Glutamatergic neuron (in vitro differentiated cells): ENCODE measurements at places on chromosomes 16 and 17.

DNA sequence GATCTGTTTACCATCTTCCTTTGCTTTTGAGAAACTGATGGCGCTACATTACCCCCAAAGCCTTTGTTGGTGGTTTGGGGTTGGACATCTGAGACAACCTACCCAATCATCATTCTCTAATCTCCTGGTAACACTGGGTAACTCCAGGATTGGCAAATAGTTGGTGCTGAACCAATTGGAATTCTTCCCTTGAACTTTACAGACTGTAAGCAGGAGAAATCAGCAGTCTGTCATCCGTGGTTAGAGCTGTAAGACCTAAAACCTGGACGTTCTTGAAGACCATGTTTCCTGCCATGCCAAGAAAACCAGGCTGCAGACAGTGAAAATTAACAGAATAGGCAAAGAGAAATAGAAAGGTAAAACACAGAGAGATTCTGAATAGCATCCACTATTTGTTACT is 398.8 kb upstream of the SALL1 start:
- no peak for DNase-seq

DNA sequence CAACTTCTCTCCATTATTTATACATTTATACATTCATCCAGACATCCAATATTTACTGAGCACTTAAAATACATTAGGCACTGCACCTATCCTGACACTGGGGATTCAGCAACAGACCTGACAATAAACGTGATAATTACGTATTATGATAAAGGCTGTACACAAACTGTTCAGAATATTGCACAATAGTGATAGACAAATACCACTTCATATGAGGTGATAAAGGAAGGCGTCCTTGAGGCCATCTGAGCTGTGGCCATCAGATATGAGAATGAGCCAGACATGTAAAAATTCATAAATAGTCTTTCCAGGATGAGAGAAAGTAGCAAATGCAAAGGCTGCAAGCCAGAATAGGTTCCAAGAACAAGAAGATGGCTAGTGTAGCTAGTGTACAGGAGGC is 8.6 kb downstream of the USP32 start:
- DNase-seq, result no peak

GRCh38 chr17:73261617-73261951 is at the start of gene CPSF4L:
Gene CPSF4L (minus strand): TSS chr17:73261880. CDS start chr17:73261818, 62 bp downstream.
- DNase-seq, result no peak

- no peak for DNase-seq
These were observed 23.9 kb upstream of the C1QTNF8 start for GRCh38 chr16:1119766-1120576.

- DNase-seq, result no peak
These were observed 49.4 kb downstream of the RABEP1 start for GRCh38 chr17:5331506-5331905.

DNA sequence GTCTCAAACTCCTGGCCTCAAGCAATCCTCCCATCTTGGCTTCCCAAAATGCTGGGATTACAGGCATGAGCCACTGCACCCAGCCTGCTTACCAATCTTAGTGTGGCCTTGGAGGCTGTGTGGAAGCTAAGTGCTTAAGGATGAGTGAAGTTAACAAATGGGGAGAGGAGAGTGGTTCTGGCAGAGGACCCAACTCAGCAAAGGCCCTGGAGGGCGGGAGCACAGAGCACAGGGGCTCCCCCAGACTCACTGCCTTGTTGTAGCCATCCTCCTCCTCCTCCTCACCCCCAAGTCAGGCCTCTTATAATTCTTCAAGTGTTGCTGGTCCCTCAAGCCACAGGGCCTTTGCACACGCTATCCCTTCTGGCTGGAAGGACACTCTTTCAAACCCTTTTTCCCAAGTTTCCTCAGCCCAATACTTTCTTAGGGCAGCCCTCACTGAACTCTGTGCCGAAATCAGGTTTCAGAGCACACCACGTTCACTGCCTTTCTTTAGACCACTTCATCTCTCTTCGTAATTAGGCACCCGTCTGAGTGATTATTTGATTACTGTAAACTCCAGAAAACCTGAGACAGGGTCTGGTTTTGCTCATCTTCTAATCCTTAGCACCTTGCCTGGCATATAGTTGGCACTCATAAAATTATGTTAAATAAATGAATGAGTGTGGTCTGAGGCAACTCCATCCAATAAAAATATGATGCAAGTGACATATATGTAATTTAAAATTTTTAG is 23.4 kb downstream of the NGFR start:
- DNase-seq, result no peak

DNA sequence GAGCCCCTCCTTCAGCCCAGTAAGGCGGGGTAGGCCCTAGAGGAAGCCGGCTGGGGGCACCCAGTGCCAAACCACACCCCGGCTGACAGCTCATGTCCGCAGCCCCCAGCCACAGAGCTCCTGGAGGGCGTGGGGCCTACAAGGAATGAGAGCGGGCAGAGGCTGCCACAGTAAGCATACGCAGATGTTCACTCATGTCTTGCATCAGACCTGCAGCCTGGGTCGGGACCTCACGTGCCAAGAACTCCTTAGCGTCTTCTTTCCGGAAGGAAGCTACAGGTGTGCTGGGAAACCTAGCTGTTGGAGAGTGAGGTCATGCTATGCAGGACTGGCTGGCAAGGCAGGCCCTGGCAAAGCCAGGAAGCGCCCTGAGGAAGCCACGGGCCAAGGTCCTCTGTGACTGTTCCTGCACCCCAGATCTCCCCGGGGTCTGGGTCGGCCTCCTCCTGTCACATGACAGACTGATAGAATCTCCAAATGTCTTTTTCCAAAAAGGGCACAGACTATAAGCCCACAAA is 1.6 kb downstream of the ZNF598 start:
- DNase-seq, result no peak

- DNase-seq, result no peak
These were observed 26.4 kb downstream of the NMT1 start for GRCh38 chr17:45087504-45087975.

DNA sequence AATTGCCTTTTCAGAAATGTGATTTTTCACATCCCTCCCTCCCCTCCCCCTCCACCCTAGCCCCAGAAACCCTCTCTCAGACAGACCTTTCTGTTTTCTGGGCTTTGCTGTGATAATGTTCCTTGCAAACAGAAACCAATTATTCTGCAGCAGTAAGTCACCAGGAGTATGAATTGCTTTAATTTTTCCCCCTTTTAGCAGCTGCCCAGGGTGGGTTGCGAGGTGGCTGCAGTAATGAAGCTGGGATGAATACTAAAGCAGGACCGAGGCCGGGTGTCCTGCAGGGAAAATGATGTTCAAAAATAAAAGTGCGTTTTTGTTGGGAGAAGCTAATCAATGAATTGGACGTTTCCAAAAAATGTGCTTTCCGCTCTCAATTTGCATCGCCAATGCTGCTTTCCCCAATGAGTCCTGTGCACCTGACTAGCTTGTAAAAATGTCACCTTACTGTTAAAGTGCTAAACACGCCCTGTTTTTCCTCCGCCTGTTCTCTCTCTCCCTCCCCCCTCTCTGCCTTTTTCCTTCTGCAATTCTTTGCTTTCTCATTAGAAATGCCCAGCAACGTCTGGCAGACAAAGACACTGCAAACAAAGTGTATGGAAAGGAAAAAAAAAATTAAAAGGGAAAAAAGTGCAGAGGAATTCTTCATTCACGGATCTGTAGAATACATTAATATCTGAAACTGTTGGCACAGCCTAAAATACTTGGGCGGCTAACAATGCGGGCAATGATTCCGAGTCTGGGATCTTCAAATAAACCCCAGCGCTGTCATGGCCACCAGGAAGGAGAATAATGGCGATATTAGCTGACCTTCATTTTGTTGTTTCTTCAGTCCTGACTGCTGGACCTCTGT is 244.1 kb downstream of the STX8 start:
- no peak for DNase-seq

- DNase-seq, result no peak
These were observed 10.1 kb downstream of the CA10 start for GRCh38 chr17:52148288-52148968.

- no peak for DNase-seq
These were observed 6.9 kb downstream of the HOXB4 start for GRCh38 chr17:48571024-48571818.

GRCh38 chr17:44389281-44389680 is at the start of gene ITGA2B:
Gene ITGA2B (minus strand): TSS chr17:44389649. CDS start chr17:44389473, 176 bp downstream.
- DNase-seq, result no peak

DNA sequence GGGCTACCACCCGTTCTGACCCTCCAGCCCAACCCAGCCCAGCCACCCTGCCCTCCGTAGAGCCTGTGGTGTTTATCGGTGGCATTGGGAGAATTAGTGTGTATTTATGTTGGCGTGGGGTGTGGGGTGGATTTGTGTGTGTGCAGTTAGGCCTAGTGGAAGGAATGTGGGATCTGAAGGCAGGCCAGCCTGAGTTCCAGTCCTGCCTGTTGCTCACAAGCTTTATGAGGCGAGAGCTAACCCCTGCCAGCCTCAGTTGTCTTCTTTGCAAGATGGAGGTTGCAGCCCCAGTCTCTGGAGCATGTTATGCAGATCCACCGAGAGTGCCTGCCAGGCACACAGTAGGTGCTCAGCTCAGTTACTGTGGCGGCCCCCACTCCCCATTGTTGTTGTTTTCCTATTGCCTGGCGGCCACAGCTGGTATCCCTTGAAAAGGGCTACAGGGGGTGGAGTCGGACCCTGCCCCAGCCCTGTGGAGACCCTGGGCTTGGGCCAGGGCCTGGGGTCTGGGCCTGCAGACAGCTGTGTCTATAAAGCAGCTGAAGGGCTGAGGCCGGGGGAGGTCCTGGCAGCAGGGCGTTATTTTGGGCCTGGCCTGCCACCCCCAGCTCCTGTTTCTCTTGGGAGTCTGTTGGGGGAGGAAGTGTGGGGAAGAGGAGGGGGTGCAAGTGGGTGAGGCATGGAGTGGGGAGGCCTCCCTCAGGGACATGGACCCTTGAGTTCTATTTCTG is 5.1 kb downstream of the ERBB2 start:
- DNase-seq, result no peak

- no peak for DNase-seq
These were observed 33.0 kb upstream of the TMEM97 start for GRCh38 chr17:28285965-28286364.

GRCh38 chr17:35235917-35236316 is 7.0 kb upstream of the SLFN5 start:
- no peak for DNase-seq

DNA sequence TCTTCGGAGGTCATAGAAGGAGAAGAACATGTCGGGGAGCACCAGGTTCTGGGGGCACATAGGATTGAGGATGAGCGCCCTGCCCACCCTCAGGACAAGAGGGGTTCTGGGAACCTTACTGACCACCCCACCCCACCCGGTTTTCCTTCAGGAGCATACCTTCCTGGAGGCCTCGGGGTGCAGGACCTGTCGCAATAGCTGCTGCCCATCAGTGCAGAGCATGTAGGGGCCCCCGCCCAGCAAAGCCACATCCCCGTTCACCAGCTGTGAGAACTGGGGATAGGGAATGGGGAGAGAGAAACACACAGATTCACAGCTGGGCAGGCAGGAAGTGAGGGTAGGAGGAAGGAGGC is 2.1 kb downstream of the ESRP2 start:
- no peak for DNase-seq

GRCh38 chr16:64150193-64150592 is 971.7 kb downstream of the CDH11 start:
- no peak for DNase-seq

- no peak for DNase-seq
These were observed 17.7 kb downstream of the POLR3E start for GRCh38 chr16:22314661-22315626.

DNA sequence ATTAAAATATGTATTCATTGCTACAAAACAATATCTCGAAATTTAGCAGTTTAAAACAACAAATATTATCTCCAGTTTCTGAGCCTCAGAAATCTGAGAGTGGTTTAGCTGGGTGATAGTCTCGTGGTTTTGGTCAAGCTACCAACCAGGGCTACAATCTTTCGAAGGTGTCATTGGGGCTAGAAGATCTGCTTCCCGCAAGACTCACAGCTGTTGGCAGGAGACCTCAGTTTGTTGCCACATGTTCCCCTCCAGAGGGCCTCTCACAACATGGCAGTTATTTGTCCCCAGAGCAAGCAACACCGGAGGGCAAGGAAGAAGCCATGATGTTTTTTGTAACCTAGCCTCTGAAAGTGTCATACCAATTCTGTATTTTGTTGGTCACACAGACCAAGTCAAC is 12.0 kb upstream of the BCAS3 start:
- DNase-seq, result no peak

DNA sequence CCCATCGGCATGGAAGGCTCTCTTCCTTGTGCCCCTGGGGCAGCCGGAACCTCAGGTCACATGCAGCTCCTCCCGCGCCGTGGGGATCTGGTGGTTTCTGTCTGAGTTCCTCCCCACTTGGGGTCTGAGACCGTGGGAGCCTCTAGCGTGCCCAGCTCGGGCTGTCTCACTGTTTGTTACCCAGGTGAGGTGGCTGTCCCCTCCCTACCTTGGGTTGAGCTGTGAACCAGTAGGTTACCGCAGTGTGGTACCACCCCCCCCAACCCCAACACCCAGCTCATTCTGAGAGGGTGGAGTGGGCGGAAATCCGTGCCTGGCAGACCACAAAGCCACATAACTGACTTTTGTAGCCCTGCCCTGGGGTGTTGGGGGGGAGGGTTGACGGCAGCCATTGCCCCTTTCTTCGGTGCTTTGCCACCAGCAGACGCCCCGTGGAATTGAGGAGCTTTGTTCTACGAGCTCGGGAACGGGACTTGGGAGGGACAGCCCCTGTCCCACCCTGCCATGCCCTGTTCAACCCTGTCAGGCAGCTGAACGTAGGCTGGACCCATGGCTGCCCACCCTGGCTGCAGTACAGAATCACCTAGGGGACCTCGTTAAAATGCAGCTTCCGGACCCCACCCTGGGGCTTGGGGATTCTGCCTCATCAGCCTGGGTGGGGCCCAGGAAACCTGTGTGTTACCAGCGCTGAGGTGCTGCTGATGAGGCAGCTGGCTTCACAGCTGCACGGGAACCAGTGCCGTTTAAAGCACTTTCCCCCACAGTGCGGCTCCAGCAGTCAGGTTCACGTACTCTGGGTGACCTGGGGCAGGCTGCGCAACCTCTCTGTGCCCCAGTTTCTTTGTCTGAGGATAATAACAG is 18.5 kb downstream of the RAP1GAP2 start:
- no peak for DNase-seq

DNA sequence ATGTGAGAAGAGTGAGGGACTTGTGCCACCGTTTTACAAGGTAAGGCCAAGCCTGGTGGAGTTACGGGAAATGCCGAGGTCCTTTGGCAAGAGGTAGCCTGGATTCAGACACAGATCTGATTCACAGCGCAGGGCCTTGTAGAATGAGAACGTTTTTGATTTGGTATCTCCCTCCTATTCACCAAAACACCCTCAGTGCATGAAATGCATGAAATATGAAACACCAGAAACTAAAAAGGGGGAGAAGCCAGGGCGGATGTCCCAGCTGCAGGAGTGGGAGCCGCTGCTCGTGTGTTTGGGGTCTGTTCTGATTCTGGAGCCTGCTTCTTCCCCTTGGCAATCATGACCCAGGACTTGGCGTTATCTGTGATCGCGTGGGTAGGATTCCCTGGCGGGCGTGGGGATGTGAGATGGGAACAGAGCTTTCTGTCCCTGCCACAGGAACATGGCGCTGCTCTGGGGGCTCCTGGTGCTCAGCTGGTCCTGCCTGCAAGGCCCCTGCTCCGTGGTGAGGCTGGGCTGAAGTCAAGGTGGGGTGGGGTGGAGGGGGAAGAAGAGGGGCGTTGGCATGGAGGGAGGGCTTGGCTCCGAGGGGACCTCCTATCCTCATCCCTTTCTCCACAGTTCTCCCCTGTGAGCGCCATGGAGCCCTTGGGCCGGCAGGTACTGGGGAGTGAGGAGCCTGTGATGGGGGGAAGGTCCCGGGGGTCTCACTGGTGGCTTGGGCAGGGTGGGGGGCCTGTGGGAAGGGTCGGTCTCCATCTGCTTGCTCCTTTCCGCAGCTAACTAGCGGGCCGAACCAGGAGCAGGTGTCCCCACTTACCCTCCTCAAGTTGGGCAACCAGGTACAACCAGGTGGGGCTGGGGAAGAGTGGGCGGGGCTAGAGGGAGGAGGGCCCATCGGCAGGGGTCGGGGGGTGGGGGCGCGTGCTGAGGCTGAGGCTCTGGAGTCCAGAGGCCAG is 2.2 kb downstream of the SERPINF2 start:
- DNase-seq, result no peak
